Stimulated activated CD4-positive, alpha-beta T cell treated with anti-CD3 and anti-CD28 coated beads, Interleukin-15, amount 100 ng/mL, for 48 hours (primary cell): ENCODE measurements at places on chromosomes 5 and 9.

- no peak for DNase-seq
Measured at GRCh38 chr9:93593144-93593658, 16.8 kb downstream of the PHF2 start.

- no peak for DNase-seq
Measured at GRCh38 chr9:1956958-1957357, 58.2 kb upstream of the SMARCA2 start.

GRCh38 chr9:137123468-137123837 is 8.9 kb upstream of the DPP7 start:
- DNase-seq = no peak

GRCh38 chr5:19577882-19578281 is 410.1 kb downstream of the CDH18 start:
- DNase-seq = no peak

DNA sequence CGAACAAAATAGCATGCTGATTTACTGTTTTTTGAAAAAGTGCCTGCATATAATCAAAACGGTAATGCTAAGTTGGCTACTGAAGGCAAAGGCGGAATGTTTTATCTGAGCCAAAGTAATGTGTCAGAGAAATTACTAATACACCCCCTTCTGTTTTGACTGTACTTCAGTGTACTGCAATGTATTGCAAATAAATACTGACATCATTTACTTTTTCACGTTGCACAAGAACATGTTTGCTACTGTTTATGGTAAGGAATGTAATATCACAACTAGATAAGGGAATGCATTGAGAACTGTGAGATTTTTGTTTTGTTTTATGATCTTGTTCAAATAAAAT is 813 bp upstream of the AGTPBP1 start:
- no peak for DNase-seq

DNA sequence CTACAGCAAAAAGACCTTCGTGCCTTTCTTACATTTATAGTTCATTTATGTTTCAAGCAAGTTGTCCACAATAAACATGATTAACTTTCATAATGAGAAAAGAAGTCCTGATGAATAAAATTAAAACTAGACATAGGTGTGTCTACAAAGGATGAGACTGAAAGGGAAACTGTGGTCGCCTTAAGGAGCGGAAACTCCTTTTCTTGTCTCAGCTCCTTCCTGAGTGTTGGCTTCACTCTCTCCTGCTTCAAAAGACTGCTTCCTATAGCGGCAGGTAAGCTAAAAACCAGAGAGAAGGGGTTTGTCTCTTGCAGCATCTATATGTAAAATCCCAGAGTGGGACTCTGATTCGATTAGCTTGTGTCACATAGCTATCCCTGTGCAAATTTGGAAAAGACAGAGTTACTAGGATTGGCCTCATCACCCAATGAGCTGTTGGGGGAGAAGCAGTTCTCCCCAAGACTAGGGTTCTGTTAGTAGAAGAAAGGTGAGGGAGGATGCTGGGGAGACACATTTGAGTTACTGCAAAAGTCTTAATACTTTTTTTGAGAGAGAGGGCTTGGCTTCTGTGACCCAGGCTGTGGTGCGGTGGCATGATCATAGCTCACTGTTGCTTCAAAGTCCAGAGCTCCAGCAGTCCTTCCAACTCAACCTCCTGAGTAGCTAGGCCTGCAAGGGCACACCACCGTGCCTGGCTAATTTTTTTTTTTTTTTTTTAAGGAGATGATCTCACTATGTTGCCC is 16.8 kb upstream of the CTSL start:
- no peak for DNase-seq

GRCh38 chr5:111887706-111888105 is 130.7 kb upstream of the NREP start:
- DNase-seq = no peak

DNA sequence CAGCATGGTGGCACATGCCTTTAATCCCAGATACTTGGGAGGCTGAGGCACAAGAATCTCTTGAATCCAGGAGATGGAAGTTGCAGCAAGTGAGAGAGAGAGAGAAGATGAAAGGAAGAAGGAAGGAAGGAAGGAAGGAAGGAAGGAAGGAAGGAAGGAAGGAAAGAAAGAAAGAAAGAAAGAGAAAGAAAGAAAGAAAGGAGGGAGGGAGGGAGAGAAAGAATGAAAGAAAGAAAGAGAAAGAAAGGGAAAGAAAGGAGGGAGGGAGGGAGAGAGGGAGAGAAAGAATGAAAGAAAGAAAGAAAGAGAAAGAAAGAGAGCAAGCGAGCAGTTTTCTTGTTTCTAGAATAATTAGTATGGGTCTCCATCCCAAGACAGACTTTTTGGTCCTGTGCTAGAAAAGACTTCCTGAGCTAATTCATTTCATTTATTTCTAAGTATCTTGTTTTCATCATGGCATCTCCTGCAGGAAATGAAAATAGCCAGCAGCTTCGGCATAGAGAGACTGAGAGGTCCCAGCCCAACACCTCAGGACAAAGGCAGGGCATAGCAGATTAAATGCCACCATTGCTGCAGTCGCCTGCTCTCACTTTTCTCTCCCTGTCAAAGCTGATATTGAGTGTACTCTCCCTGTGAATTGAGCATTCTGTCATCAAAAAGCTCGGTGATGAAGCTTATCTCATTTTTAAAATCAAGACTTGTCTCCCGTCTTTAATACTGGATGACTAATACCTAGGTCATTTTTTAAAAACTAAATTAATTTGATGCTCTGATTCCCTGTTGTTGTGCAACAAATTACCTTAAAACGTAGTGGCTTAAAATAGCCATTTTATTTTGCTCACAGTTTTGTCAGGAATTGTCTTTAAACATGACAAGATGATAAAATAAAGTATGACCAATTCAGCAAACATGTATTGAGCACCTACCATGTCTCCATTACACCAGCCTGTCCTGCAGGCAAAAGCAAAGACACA is 91.8 kb upstream of the ADRA1B start:
- no peak for DNase-seq

DNA sequence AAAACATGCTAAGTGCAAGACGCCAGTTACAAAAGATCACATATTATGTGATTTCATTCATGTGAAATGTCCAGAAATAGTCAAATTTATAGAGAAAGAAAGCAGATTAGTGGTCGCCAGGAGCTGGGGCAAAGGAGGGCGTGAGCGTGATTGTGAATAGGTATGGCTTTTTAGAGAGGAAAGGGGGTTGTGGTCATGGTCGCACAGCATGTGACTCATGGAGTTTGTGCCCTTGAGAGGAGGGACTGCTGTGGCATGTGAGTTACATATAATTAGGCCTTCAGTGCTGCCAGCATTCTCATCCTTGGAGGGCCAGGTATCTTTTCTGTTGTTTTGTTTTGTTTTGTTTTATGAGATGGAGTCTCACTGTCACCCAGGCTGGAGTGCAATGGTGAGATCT is 21.2 kb upstream of the MARCHF6 start:
- no peak for DNase-seq

DNA sequence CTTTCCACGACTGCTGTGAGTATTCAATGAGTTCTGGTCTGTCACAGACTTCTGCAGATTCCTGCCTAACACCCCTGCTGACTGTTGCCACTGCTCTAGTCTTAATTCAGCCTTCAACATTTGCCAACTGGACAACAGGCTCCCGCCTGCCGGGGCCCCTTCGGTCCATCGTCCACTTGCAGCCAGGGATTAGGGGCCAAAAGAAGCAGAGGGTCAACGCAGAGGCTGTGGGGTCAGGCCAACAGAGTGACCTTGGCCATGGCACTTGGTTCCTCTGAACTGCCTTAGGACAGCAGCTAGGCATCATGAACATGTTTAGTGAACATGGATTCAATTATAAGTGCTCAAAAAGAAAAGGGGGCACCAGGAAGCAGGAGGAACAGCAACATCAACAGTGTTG is 28.7 kb downstream of the MORN5 start:
- no peak for DNase-seq

GRCh38 chr9:99822806-99823591 is 1.3 kb downstream of the NR4A3 start:
- no peak for DNase-seq

DNA sequence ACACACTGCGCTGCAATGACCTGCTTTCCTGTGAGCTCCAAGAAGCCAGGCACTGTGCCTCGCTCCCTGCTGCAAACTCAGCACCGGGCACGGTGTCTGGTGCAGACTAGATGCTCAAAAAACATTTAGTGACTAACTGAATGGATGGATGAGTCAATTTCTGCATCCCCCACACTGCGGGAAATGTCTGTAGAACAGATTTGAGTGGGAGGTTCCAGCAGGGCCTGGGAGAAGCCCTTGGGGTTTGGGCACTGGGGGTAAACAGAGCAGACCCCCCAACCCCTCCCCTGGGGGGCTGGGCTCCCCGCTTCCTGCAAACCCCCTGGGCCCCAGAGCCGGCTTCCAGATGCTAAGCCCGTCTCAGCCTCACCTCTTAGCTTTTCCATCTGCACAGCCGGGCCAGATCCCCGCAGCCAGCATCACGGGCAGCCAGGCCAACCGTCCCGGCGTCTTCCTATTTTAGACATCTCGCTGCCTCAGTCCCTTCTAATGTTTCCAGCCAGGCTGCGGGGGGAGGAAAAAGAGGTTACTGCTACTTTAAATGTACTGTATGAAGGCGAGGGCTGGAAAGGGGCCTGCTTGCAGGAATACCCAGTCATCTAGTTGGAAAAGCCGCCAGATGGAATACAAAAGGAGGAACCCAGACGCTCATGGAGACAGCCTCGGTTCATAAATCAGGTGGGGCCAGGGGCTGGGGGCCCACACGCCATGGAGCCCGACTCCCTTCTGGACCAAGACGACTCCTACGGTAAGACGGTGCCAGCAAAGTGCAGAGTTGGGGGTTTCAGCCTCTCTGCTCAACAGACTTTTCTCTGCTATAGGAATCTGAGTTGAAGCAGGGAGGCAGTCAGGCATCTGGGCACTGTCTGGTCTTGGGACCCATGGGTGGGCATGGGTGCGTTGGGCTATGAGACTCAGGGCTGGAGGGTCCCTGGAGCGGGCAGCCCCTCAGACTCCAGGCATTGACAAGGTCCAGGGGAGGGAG is 67.1 kb upstream of the GGTA1 start:
- no peak for DNase-seq

- no peak for DNase-seq
Measured at GRCh38 chr5:45800331-45800730, 104.2 kb upstream of the HCN1 start.

GRCh38 chr5:160165137-160166068 is 46.2 kb upstream of the PWWP2A start:
- no peak for DNase-seq

GRCh38 chr5:83956386-83956785 is 235.7 kb upstream of the HAPLN1 start:
- DNase-seq = no peak

DNA sequence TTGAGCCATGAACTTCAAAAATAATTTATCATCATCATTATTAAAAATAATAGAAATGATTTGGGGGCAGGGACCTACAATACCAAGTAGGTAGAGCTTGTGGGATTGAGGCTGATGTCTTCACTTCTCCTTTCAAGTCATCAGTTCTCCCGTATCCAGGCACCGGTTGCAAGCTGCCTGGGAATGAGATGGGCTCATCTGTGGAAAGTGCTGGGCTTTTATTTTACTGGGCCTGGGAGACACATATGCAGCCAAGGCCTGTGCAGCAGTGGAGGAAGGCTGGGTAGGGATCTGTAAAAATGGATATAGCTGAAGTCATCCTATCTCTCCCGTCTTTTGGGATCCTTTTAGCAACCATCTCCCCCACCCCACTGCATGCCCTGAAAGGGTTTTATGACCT is 284.1 kb upstream of the CLINT1 start:
- DNase-seq = no peak

DNA sequence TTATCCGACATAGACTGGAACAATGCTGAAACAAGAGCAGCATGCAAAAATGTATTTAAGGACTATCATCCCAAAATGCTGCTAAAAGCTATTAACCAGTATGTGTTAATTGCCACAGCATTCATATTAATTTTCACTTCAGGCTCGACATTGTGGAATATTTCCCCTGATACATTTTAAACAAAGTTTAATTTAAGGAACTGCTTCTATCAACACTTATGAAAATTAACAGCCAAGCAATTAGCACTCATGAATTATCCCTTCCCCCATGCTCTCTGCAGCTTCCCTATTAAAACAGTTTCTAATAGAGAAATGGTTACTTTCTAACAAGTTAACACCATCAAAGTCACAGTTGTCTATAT is 54.8 kb downstream of the MAPKAP1 start:
- DNase-seq = no peak
